ENCODE measurements at places on chromosomes 5 and 9.
A peak's percentile ranks its signal among the peaks of the same experiment; 100 is the strongest.

DNA sequence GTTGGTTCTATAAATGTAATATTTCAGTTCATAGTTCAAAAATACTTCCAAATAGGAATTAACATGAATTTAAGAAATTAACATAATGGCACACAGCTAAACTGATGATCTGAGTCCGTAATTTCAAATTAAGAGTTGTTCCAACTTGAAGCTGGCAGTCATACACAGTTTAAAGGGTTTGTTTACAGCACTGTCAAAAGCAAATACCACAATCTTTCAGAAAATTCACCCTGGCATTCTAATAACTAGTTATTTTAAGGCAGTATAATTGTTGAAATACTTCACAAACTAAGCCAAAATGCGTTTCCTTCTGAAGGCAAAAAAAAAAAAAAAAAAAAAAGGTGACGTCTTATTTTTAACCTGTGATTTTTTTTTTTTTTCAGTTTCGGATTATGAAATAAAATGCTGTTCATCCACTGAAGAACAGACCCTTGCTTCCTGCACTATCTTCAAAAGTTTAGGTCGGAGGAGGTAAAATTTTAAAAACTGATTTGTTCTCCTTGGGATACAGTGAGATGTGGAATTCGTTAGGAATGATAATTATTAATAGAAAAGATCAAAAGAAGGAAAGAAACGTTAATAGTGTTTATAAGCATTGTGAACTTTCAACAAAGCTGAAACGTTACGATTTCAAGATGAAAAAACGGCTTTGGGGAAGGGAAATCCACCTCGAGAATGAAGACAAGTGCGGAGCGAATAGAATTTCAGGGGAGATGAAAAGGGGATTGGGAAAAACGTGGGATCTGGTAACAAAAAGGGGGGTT, 850 bp downstream of the IL6ST start:
- DNase-seq = no peak

- peak; percentile 64 for DNase-seq
These were observed 96.7 kb upstream of the MAMDC2 start for GRCh38 chr9:69946800-69947437.

- DNase-seq = no peak
These were observed 2.0 kb upstream of the CEP72 start for GRCh38 chr5:610011-610743.

- peak; percentile 93 for DNase-seq
These were observed at the start of gene SELENOP for GRCh38 chr5:42811591-42812446. TSS of gene SELENOP (minus strand) at chr5:42811892. CDS start at chr5:42808353, 3,539 bp downstream.

DNA sequence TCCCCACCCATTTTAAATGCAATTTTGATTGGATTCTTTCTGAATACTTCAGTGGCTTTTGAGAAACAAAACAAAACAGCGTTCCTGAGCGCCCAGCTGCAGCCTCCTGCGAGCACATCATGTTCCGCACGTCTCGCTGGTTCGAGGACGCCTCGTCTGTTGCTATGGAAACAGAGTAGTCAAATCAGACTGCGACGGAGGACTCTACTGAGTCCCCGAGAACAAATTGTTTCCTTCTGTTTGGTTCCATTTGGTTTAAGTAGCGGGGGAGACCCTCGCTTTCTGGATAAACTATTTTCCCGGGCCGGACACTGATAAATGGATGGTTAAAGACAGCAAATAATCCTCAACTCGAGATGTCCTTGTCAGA, 69.0 kb downstream of the SLC28A3 start:
- peak; percentile 21 for DNase-seq

- no peak for DNase-seq
These were observed 16.9 kb upstream of the ZDHHC11B start for GRCh38 chr5:801472-801871.
